Gastrocnemius medialis (tissue), 4 donors: ENCODE measurements at places on chromosomes 12 and 14. TPM values are rescaled to one million over a fixed set of nuclear protein-coding genes. Genes with fewer than 3 reads are reported as not detected.

Gene TTC9
- total RNA-seq, result 9.4 TPM

Gene NXPH4
- total RNA-seq, result not detected

Gene MAX
- 50.0 TPM for total RNA-seq

- no peak for DNase-seq
Measured at GRCh38 chr12:63811334-63811733, 31.6 kb downstream of the RXYLT1 start.

DNA sequence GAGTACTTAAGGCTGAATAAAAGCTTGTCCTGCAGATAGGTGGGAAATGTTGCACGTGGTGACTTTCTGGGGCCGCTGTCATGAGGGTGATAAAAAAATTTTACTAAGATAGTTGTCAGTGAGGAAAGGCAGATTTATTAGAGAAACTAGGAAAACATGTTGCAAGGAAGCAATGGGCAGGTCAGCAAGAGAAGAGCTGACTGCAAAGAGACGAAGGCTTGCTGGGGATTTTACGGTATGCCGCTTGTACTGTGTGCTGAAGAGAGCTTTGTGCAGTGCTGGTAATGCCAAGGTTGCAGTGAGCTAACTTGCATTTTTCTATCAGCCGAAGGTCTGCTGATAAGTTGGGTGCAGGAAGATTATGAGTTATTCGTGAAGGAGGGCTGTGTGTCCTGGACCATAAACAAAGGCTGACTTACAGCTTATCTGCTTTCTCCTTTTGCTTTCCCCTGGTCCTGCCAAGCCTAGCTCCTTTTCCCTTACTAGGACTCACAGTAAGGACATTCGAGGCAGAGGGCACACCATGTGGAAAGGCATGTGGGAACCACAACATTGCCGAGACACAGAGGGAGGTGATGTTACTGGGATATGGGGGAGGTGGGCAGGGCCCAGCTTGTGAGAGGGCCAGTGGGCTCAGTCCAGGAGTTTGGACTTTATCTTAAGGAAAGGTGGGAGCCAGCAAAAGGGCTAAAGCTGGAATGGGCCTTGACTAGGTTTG is 7.4 kb upstream of the CCDC88C start:
- DNase-seq, result no peak

- no peak for DNase-seq
Measured at GRCh38 chr12:18684430-18684829, 53.4 kb downstream of the PLCZ1 start.

DNA sequence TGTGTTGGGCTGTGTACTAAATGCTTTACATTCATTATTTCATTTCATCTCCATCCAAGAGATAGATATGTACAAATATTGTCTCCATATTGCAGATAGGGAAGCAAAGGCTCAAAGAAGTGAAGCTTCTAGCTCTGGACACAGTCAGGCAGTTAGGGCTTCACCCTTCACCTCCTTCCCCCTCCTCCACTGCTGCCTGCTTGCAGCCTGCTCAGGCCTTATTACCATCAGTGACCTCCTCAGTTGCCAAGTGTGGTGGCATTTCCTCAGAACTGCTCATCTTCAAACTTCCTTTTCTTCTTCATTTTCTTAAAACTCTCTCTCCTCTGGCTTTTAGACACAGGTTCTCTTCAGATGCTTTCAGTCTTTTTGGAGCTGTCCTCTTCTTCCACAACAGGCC is 4.7 kb upstream of the GPATCH2L start:
- no peak for DNase-seq

- DNase-seq, result no peak
Measured at GRCh38 chr14:56100556-56100955, 17.7 kb upstream of the PELI2 start.

Gene SPIC
- not detected for total RNA-seq

DNA sequence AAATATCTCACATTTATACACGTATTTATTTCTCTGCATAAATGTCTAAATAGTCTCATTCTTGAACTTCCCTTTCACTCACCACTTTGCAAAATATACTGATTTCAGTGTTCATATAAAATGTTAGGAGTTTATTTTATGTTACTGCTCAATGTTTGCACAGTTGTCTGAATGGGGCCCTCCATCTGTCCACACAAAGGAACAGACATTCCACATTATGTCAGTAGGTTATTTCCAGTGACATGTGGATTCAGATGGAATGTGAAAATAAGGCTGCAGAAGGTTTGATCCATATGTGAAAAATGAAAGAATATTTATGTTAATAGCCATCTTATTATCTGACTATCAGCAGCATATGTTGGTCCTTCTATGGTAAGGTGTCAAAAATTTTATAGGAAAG is 994.4 kb upstream of the SEL1L start:
- no peak for DNase-seq

DNA sequence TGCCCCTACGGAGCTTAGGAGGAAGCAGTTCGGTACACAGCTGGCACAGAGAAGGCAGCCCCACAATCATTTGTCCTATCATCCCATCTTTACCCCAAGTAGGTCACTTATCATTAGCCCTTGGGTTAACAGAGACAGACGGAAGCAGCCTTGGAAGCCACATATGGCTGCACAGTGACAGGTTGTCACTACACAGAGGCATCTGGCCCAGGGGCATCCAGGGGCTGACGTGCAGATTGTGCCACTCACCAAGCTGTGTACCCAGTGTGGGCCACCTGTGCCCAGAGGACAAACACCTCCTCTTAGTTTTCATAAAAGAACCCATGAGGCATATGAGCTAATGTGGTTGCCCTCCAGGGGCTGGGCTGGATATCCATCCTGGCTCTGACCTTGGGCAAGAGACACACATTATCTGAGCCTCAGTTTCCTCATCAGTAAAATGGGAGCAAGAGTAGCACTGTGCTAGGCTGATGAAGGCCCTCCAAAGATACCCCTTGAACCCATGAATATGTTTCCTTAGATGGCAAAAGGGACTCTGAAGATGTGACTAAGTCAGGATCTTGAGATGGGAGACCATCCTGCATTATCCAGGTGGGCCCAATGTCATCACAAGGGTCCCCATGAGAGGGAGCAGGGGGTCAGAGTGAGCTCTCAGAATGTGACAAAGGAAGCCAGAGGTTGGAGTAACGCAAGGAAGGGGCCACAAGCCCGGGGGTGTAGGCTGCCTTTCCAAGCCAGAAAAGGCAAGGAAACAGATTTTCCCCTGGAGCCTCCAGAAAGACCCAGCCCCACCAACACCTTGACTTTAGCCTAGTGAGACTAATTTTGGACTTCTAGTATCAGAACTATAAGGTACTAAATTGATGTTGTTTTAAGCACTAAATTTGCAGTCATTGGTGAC is 64.6 kb downstream of the C14orf132 start:
- no peak for DNase-seq

DNA sequence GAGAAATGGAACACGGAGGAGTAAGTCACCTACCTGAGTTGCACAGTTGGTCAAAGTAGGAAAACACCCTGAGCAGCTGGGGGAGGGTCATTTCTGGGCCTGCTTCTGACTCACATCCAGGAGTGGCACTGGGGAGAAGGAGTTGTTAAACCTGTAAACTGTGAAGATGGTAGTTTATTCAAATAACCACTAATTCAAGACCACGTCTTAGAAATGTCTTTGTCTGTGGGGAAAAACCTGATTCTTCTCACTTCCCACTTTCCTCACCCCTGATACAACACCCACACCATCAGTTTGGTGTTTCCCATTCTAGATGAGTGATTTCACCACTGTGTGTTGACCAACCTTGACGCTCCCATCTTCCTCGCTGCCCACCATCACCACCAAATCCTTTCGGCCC is 207.1 kb downstream of the ANO4 start:
- DNase-seq, result no peak

- no peak for DNase-seq
Measured at GRCh38 chr14:47392326-47392725, 283.1 kb downstream of the MDGA2 start.

DNA sequence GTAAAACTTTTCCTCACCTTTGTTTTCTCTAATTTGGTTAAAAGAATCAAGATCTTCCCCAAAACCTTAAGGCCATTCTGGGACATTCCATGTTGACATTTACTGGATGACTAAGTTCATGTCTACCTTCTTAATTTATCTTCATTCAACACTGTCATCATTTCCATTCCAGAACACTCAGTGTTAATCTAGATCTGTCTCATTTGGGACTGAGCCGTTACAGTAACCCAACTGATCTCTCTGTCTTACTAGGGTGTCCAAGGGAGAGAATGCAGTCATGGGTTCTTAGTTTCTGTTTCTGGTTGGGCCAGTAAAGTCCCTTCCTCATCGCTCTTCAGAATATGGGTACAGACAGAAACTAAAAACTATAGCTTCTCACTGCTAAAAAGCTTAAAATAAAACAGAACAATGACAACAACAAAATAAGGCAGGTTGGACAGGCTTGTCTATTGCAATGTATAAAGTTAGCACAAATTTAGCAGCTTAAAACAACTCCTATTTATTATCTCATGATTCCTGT is 144.8 kb downstream of the ASCL1 start:
- DNase-seq, result no peak

DNA sequence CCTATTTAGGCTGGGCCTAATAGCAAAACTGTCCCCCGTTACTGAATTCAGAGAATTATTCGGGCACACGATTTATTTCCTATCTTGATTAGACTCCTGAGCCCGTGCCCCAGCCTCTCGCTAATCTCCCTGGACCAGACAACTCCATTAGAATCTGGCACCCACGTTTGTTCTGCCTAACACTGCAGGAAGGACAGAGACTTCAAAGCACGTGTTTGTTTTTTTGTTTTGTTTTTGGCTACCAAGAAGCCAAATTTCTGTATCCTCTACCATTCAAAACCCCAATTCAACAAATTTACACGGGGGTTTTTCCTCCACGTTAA is 4.8 kb downstream of the USP44 start:
- no peak for DNase-seq

Gene C14orf132
- total RNA-seq, result 1.1 TPM

DNA sequence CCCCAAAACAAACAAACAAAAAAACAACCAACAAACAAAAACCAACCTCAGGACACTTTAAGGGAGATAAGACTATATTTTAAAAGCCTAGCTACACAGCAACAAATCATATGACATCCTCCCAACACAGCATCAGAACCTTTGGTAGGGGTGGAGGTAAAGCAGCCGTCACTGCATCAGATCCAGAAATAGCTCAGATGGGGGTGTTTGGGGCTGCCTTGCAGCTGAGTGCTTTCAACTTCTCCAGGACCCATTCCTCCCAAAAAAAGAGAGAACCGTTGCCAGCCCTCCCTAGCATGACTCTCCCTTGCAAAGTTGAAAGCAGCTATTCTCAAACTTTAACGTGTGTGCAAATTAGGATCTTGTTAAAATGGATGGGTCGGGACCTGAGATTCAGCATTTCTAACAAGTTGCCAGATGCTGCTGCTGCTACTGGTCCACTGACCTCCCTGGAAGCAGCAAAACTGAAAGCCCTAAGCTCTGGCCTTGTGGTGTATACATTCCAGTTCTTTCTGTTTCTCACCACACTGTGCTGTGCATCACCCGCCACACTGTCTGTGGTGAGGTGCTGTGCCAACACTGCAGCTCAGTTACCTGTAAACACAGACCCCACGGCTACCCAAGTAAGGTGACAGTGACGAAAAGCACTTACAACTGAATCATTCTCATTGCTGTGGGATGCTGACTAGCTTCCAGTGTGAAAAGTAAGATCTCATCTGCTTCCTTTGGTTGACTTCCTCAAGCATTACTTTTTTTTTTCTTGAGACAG is 54.0 kb downstream of the SLC38A1 start:
- peak; percentile 39 for DNase-seq

DNA sequence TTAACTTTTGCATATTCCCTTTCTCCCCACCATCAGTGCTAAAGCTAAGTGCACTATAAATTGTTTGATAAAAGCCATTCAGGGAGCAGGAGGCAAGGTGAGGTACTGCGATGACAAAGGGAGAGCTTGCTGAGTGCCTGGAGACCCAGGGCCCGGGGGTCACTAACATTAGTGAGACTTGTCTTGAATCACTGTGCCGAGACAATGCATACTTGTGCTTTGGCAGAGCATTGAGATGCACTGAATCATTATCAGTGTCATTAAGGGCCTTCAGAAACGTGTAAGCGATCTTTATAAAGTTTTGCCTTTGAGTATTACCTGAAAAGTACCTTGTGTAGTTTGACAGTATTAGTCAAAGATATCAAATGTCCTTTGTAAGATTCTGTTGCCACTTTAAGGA is 447.5 kb downstream of the PCNX1 start:
- no peak for DNase-seq

Gene NYNRIN
- 2.3 TPM for total RNA-seq

- DNase-seq, result no peak
Measured at GRCh38 chr12:52123487-52124186, 44.1 kb downstream of the SMIM41 start.

Gene BHLHE41
- 6.4 TPM for total RNA-seq

GRCh38 chr12:69066492-69067373 is 133.8 kb upstream of the CPM start:
- no peak for DNase-seq

DNA sequence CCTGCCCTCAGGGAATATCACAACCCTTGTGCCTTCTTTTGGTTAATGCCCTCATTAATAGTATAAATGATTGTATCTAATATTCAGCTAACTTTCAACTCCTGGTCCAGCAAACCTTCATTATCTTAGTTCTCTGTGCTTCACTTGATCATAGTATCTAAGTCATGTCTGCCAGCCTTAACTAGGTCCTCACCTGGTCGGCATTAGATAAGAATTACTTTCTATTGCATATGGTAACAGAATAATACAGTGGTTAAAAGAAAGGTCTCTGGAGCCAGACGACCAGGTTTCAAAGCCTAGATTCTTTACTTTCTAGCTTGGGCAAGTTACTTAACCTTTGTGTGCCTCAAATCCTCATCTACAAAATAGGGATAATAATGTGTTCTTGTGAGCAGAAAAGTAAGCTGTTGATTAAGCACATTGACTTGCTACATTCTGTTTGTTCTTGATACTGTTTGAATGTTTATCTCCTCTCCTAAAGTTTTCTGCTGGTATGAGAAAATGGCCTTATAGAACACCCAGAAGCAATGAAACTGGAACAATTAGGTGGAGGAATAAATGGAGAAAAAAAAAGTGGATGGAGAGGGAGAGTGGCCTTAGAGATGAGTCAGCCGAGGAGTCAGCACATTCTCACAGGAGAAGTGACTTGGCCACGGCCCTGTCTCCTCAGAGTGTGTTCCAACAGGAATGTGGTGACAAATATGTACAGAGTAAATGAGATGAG is 176.1 kb downstream of the SLC25A21 start:
- no peak for DNase-seq

DNA sequence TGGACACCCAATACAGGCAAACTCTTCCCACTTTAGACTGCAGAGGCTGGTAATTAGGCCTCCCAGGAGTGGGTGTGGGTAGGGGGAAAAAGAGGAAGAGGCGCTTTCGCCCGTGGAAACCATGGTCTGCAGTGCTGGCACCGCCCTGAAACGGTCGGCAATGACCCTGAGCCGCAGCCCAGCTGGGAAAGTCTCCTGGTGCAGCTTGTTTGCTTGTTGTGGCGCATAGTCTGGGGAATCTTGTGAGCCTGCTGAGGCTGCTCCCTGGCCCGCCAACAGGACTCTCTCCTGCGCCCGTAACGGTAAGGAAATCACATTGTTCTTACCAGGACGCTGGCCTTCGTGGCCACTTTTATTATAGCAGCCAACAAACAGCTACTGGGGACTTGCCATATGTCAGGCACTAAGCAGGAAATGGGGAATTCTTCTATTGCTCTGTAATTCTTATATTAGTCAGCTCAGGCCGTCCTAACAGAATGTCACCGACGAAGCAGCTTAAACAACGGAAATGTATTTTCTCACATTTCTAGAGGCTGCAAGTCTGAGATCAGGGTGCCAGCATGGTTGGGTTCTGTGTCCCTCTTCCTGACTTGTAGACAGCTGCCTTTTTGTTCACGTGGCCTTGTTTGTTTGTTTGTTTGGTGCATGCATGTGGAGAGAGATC is 52.5 kb upstream of the RIN3 start:
- no peak for DNase-seq

Gene KRT5
- total RNA-seq, result not detected

GRCh38 chr14:55066223-55066622 is 14.8 kb downstream of the MAPK1IP1L start:
- DNase-seq, result no peak

Gene DACT1
- 2.2 TPM for total RNA-seq
